ENCODE measurements at places on chromosomes 12 and 14.

DNA sequence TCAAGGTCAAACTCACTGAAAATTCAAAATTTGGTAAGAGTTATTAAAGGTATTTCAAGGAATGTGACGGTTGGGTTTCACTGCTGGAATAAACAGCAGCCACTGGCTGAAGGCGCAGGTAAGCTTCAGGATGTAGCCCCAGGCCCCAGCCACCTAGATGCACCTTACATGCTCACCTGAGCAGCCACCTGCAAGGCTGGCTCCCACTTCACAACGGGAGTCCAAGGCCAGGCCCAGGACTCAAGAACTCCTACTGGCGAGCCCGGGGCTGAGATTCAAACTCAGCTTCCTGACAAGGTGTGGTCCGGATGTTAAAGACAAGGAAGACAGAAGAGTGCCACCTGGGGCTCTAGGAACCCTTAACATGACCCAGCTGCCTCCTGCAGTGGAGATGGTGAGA lies 78.4 kb downstream of the ITPK1 start:
- no peak for DNase-seq

GRCh38 chr12:116246490-116247179 lies 30.9 kb downstream of the MED13L start:
- no peak for DNase-seq

DNA sequence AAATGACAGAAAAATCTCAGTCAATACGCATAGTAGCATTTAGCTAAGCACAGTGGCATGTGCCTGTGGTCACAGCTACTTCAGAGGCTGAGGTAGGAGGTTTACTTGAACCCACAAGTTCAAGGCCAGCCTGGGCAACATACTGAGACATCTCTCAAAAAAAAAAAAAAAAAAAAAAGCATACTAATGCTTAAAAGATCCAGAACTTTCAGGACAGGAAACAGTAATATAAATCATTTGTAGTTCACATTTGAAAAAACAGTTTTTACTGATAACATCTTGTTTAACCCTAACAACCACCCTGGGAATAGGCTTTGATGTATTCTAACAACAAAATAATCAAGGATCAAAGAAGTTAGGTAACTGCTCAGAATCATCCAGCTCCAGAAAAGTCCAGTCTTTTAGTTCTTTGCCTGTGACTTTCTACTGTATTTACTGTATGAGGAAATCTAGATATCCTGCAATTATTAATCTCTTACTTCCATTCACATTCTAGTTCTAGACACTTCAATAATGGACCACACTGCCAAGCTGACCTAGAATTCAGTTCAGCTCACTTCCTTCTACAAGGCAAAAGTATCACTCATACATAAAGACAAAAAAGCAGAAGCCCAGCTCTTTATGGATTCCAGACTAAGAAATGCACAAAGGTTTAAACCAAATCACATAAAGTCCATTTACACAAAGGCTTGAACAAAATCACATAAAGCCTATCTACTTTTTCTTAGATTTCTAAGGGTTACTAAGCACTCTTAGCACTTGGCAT lies 28.5 kb downstream of the PAWR start:
- no peak for DNase-seq

DNA sequence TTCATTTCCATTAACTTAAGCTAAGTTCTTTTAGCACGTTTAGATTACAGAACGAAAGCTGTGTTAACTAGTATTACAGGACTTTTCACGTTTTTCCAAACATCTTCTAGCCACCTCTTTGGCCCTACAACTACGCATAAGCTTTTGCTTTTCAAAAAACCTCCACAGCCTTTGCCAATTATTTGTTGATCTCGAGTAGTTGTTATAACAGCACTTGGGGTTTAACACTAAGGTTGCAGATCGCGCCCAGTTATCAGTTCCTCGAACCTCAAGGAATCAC lies 450 bp upstream of the RBM25 start:
- no peak for DNase-seq

- DNase-seq, result no peak
These were observed 228.7 kb downstream of the APAF1 start for GRCh38 chr12:98873776-98874175.

GRCh38 chr12:2876431-2877046 lies 435 bp downstream of the FOXM1 start:
- DNase-seq, result no peak

DNA sequence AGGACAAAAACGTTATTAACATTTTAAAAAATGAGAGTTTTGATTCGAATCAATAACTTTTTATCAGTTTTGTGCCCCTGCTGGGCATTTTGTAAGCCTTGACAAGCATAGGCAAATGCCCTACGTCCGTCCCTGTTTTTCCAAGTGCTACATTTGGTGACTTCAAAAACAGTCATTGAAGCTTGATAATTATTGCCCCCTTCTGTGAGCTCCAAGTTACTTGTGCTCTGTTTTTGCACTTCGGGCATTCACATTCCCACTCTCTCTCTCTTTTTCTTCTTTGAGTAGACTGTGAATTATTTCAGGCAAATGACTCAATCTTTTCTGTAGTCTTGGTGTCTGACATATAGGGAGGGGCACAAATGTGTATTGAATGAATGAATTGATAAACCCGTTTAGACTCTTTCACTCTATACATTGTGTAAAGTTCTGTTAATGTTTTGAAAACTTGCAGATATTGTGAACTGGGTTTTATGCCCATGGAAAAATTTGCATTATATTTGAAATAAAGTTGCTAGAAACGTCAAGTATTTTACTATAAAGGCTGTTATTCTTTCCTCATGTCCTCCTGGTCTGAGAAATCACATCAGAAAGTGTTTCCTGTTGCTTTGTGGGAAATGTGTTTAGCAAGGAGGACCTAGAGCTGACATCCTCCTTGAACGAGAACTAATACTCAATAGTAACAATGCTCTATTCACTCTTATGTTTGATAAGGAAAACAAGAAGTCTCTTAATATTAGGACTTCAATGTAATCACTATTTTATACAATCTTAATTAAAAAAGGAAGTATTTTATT lies 1.4 kb downstream of the APAF1 start:
- DNase-seq, result no peak

DNA sequence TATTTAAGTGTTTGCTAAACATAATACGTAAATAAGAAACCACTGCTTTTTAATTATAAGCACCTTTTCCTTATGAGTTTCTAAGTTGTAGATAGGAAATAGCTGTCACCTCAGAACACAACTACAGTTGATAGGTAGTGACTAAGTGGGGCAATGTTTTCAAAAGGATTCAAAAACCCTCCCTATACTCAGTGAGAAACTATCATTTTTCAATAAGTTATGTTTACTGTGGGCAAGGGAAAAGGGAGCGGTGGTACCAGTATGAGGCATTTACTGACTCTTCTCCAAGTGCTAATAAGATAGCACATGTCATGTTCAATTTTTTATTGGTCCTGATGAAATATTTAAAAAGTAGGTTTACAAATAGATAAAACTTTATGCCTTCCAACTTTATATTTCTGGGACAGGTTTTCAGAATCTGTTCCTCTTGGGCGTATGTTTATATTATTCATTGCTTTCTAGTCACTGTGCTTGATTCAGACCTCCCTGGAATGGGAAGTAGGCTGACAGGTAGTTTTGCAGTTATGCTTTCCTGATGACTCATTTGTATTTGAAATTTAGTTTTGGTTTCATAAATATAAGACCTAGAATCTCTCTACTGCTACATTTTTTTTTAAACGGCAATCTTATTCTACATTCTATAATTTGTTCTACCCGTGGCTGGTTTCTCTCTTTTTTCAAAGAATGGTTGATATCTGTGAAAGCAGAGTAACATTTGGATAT lies 153.1 kb downstream of the TMEM117 start:
- no peak for DNase-seq

GRCh38 chr14:87529081-87529480 lies 463.9 kb downstream of the GALC start:
- no peak for DNase-seq

- no peak for DNase-seq
These were observed 50.3 kb downstream of the ADAMTS20 start for GRCh38 chr12:43501703-43502102.

DNA sequence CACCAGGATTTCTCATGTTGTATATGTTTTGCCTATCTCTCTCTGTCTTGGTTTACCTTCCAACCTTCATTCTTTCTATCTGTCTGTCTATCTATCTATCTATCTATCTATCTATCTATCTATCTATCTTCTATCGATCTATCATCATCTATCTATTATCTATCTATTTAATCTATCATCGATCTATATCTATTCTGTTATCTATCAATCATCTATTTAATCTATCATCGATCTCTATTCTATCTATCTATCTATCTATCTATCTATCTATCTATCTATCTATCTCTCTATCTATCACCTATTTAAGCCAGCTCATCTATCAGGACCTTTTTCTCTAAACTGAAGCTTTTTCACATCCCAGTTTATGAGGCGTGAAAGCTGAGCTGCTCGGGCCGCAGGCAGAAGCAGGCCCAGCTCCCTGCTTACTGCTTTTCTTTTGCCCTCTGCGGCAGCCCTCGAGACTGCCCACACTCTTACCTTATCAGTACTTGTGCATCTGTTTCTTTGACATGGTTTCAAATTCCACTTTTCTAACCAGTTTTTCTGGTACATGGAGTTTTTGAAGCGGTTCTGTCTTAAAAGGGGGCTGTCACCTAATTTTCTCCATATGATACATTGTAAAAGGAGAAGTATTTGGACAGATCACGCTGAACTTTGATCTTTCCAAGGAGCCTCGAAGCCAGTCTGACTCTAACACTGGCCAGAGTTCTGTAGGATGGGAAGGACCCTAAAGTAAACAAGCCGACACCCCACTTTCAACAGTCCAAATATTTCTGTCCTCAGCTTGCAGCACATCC lies 44.4 kb upstream of the GSG1 start:
- no peak for DNase-seq

- no peak for DNase-seq
These were observed 2.1 kb downstream of the PLD4 start for GRCh38 chr14:104926619-104927431.

DNA sequence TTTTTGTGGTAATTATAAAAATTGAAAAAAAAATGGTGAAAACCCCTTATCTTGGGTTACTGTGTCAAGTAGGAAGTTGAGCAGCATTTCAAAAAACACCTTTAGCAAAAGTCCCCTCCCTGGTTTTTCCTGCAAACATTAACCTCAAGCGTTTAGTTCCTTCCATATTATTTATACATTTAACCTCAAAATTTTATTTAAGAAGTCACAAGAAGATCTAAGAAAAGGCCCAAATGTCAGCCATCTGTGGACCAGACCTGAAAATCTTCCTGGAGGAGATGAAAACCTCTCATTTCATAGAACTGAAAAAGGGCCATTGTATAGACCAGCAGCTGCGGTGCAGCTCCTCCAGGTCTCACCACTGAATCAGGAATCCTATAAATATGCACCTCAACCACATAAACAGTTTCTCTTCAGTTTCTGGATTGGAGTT lies 40.4 kb upstream of the BTG1 start:
- no peak for DNase-seq

- no peak for DNase-seq
These were observed 24.8 kb downstream of the SLC25A29 start for GRCh38 chr14:100281286-100282082.

GRCh38 chr12:2672863-2673262 lies 121.9 kb upstream of the FKBP4 start:
- no peak for DNase-seq

DNA sequence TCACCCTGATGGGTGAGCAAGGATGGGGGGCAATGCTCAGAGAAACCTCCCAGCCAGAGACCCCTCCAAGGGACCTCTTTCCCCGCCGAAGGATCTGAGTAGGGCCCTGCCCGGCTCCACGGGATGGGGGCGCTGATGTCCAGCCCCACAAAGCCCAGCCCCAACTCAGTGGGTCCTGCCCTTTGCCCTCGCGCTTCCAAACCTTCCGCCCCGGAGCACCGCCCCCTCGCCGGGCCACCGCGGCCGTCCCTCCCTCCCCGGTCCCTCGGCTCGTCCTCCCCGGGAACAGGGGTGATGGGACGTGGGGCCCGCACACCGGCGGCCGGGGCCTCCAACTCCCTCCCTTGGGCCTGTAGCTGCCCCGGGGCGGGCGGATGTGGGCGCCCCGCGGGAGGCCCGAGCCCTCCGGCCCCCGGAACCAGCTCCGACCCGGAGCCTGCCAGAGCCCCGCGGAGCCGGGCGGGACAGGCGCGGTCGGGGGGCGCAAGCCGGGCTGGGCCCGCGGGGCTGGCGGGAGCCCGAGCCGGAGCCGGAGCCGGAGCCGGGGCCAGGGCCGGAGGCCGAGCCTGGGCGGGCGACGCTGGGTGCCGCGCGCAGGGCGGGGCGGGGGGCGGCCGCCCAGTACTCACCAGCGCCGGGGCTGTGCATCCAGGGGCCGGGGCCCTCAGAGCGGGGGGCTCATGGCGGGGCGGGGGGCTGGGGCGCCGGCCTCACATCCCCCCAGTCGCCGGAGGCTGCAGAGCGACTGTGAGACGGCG lies 386 bp downstream of the HDAC7 start:
- no peak for DNase-seq

DNA sequence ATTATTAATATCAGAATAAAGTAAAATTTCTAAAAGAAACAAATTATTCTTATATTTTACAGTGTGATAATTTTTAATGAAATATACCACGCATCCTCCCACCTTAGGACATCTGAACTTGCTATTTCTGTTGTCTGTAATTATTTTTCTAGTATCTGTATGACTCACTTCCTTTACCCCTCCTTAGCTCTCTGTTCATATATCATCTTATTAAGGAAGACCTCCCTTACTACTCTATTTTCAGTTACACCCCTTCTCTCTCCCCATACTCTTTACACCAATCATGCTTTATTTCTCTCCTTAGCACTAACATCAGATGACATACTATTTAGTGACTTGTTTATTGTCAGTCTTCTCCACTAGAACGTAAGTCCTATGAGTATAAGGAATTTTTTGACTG lies 34.2 kb upstream of the C12orf50 start:
- DNase-seq, result no peak

DNA sequence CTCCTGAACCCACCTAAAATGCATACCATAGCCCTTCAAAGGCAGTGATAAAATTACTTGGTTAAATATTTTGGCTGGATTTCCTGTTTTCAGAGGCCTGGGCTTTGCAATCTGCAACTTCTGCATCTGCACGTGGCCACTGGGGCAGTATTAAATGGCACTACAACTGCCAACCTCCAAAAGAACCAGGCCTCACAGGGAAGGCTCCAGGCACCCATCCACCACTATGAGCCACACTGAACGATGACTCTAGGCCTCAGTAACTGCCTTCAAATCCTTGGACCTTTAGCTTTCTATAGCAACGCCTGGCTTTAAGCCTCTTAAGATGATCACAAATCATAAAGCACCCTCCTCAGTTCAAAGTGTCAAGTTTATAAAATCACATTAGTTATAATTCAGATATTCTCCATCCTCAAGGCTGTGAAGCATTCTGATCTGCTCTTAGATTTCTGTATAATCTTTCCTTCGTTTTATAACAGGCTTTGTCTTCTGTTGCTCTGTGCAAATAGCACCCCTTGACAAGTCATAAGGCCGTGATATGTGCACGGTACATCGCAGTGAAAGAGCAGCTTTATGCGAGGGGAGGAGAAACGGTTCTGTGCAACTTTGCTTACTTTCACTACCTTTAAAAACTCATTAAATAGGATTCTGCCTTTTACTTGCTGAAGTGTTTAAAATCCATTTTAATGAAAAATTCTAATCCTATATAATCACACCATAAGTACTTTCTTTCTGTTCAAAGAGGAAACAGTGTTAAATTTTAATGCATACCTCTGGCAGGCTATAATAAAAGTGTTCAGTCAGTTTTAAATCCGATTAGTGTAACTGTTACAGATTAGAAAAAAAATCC lies 196.4 kb upstream of the G2E3 start:
- no peak for DNase-seq

Measured in right renal cortex interstitium (tissue), 3 donors.